ENCODE measurements at places on chromosomes 3 and 15.

DNA sequence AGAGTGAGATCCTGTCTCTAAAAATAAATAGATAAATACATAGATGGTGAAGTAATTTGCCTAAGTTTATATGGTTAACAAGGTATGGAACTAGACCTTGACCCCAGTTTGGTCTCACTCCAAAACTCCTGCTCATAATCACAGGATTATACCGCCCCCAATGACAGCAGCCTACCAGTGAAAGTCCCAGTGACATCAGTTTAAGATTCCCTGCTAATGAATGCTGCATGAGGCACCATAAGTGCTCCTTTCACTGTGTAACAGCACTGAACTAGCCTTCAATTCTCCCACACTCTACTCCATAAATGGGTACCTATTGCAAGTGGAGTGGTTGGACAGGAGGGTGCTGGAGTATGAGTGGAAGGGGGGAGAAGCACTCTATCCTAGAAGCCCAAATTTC lies 23.7 kb upstream of the THSD4 start:
- DNase-seq, result no peak

DNA sequence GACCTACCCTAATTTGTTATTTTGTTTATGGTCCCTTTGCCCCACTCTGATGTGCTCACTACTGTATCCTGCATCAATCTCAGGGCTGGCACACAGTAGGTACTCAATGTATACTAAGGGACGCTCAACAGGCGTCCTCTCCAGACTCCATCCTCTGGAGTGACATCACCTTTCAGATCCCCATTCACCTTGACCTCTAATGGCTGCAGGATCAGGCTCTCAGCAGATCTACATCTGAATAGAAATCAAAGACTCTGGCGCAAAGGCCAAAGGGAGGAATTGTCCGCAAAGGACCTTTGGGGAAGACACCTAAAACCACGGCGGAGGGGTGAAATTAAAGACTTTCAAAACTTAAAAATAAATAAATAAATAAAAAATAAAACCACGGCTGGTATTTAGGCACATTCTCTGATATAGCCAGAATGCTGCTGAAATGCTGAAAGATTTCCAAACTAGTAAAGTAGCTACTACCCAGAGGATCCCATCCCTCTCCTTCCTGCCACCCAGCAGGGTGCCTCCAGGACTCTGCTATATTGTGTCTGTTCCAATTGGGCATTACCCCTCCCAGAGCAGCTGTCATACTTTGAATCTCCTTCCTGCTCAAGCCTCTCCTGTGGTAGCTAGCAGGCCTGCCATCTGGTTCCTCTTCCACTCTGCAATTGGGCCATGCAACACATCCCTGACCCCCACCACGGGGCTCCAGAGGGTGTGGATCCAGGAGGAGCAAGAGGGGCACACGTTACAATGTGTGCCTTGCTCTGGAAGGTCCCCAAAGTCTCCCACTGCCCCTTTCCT lies 6.1 kb downstream of the SHF start:
- DNase-seq, result no peak

DNA sequence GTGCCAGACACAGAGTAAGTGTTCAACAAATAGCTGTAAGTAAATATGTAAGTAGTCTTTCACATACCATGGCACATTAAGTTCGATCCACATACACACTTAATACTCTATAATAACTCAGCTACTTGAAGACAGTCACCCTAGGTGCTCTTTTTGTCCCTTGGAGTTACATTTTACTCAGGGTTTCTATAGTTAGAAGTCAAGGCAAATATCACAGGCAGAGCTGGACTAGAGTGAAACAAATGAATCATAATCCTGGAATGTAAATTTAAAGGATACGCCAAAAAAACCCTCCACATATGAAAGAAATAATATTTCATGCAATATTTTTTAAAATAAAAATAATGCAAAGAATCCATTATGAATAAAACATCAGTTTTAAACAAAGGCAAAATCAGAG lies 461.8 kb downstream of the MAGI1 start:
- DNase-seq, result no peak

DNA sequence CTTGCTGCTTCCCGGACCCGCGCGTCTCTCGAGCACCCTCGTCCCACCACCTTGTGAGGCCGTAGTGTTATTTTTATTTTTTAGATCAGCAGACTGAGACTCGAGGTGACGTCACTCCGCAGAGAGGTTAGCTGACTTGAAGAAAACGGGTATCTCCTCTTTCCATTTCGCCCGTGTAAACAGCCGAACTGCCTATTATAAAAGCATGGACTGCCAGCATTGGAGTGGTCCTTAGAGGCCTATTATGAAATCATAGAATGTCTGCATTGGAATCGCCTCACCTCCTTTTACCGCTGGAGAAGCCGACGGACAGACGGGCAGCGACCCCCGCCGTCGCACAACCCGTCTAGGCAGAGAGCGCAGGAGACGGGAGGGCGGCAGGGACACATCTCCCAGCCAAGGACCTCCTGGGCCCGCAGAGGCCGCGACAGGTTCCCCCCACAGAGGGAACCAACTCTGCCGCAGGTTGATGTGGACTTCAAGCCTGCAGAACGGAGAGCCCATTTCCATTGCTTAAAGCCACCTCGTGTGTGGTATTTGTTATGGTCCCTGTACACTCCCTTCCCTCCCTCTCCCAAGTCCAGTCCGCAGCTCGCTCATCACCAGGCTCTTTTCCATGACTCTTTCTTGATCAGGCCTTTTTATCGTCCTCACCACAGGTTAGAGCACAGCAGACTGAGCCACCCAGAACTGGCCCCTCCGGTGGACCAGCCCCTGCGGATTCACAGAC lies 540 bp upstream of the PPP1R2 start:
- no peak for DNase-seq

DNA sequence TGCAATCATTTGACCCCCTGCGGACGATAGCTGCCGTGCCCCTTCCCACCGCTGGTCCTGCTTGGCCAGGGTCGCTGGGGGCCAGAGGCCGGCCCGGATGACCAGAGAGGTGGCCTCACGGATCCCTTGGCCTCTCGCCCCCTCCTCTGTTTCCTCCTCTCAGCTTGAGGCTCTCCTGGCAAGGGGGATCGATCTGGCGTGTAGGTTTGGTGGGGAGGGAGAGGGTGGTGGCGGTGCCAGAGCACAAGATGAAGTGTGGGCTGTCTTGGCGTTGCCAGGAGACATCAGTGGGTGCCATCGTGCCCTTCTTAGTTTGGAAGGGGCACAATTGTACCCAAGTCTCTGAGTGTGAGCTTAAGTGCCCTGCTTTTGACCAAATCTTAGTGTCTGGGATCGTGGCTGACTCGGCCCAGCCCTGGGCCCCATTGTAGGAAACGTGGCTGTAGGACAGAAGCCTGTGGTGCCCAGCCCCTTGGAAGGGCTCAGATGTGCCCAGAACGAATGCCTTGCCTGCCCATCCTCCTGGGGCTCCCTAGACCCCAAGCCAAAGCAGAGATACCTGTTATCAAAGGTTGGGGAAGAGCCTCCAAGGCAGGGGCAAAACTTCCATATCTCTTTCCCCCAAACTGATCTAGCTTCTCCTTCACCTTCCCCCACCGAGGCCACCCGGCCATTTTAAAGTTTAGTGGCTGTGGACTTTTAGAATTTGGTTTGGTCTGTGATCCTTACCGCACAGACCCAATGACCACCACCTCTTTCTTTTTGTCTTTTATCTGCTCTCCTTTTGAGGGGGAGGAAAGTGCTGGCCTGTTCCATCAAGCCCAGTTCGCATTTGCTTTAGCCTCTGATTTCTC lies 14.4 kb downstream of the NR2F2 start:
- no peak for DNase-seq

DNA sequence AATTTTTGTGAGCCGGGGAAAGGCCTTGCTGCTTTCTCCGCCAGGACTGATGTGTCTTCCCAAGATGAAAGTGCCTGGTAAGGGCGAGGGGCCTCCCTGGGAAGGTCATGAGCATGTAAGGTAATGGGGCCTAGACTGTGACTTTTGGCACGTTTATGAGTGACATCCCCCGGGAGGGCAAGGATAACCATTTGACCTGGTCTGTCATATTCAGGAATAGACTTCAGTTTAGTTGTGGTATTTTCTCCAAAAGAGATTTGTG lies 631 bp upstream of the CNBP start:
- DNase-seq, result no peak

GRCh38 chr3:175457301-175457700 lies 598.2 kb downstream of the NAALADL2 start:
- DNase-seq, result no peak

DNA sequence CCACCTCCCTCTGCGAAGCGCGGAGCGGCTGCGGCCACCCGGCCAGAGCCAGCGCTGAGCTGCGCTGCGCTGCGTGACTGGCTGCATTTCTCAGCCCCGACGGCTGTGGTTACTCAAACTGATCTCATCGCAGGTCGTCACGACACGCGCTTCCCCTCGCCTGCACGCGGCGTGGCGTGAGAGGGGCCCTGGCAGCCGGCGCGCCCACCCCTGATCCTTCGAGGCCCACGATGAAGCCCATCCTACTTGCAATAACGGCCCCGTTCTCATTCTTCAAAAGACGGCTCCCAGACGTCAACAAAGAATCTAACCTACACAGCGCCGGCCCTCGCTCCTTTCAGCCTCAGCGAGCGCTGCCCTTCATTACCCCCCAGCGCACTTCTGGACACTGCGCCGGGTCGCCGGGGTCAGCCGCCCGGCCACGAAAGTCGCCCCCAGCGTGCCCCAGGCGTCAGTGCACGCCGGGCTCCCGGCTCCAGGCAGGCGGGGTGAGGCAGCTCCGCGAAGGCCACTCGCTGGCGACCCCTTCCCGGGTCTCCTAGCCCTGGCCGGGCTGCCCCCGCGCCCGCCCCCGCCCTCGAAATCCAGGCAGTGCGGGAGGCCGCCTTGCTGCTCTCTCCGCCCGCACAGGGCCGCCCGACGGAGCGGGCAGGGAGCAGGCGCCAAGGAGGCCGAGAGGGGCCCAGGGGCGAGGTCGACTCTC lies 9.9 kb upstream of the LEKR1 start:
- no peak for DNase-seq

GRCh38 chr15:60264566-60264965 lies 133.2 kb downstream of the ANXA2 start:
- no peak for DNase-seq

DNA sequence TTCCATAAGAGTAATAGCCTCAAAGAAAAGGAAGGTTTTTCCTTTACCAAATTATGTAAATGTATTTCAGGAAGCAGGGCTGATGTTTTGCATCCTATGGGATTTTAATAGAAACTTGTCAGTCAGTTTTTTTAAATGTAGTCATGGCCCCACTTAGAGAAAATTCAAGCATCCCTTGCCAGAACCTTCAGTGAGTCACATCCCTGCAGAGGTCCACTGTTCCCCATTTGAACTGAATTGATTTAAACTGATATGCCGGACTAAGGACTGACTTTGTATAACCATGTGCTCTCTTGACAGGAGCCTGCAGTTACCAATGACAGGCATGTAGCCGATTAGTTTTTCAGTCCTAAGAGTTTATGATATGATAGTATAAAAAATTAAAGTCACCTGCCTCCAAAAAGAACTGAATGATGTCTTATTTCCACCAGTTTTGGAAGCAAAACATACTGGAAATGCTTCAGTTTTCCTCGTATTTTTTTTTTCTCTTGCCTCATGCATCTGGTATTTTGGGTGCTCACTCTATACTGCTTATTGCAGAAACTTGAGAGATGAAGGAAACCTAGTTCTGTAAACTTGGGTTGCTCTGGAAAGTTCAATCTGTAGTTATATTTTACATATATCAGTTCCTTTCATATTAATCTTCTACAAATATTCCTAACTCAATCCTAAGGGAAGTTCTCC lies 30.7 kb downstream of the LRTM1 start:
- DNase-seq, result no peak

- DNase-seq, result no peak
These were observed 152.1 kb downstream of the CNTN4 start for GRCh38 chr3:2250783-2251182.

DNA sequence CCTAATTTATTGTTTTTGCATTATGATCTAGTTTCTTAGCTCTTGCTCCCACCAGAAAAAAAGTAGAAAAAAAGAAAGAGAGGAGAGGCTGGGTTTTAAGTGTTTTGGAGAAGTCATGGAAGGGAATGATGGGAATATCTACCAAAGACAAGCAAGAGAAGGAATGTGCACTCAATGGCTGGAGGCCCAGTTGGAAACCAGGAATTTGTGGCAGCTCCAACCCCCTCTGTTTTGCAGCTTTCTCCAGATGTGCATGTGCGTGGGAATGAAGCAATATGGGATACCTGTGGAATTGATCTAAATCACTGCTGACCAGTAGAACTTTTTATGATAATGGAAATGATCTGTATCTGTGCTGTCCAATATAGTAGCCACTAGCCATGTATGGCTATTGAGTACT lies 27.1 kb downstream of the EIF2AK4 start:
- peak; percentile 40 for DNase-seq

GRCh38 chr15:100295939-100296565 lies 45.7 kb downstream of the ADAMTS17 start:
- DNase-seq, result no peak

DNA sequence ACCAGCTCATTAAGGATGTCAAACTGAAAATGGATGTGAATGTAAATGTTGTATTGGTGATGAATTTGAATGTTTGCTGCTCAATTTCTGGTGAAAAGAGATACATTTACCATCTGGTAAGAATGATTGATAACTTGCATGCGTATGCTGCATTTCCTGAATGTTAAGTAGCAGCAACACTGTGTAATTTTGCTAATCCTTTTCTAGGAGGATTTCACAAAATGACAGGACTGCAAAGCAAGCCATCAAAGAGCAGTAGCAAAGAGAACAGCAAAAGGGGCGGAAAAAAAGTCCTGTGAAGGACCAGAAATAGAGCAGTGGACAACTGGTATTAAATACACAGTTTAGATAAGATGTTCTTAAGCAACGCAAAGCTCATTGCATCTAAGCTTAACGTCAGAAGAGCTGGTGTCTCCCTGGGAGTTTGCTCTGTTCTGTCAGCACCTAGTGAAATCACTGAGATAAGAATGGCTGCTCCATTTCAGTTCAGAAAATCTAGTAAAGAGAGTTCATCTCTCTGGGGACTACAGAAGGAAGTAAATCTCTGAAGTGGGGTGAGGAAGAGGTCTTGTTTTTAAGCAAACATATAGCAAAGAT lies 23.5 kb upstream of the PAQR5 start:
- DNase-seq, result no peak

- no peak for DNase-seq
These were observed 163.3 kb downstream of the CDIN1 start for GRCh38 chr15:36742696-36743095.
